ENCODE measurements at places on chromosomes 3 and 15.

DNA sequence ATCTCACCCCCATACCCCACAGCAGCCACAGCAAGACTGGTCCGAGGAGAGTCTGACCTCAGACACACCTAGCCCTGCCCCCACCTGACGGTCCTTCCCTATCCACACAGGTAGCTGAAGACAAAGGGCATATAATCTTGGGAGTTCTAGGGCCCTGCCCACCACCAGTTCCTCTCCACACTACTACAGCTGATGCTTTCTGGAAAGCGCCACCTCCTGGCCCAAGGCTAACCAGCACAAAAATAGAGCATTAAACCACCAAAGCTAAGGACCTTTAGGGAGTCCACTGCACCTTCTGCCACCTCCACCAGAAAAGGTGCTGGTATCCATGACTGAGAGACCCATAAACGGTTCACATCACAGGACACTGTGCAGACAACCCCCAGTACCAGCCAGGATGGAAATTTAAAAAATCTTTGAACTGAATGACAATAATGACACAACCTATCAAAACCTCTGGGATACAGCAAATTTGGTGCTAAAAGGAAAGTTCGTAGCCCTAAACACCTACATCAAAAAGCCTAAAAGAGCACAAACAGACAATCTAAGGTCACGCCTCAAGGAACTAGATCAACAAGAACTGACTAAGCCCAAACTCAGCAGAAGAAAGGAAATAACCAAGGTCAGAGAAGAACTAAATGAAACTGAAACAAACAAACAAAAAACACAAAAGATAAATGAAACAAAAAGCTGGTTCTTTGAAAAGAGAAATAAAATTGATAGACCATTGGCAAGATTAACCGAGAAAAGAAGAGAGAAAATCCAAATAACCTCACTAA lies 122.1 kb upstream of the TPRG1 start:
- DNase-seq: no peak

DNA sequence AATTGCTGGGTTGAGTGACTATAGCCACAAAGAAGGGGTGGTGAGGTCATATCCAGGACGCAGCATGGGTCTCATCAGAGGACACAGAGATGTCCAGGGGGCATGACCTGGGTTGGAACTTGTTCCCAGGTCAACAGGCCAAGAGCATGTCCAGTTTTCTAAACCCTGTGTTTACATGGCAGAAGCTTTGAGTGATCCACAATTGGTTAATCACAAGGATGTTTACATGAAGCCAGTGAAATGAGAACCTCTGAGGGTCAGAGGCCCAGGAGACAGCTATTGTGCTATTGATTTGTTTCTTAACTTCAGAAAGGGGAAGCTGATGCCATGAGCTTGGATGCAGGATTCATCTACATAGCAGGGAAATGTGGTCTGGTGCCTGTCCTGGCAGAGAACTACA lies 42.2 kb upstream of the TOPBP1 start:
- no peak for DNase-seq

GRCh38 chr15:28191832-28192231 lies 92.7 kb upstream of the OCA2 start:
- DNase-seq: no peak

GRCh38 chr15:85336880-85337279 lies 43.5 kb upstream of the AKAP13 start:
- no peak for DNase-seq

- DNase-seq: no peak
These were observed 104.9 kb upstream of the EOMES start for GRCh38 chr3:27827041-27827440.

GRCh38 chr3:148816981-148817525 lies 10.6 kb upstream of the CPB1 start:
- DNase-seq: no peak

GRCh38 chr3:12138044-12138443 lies 20.7 kb downstream of the TIMP4 start:
- DNase-seq: no peak

DNA sequence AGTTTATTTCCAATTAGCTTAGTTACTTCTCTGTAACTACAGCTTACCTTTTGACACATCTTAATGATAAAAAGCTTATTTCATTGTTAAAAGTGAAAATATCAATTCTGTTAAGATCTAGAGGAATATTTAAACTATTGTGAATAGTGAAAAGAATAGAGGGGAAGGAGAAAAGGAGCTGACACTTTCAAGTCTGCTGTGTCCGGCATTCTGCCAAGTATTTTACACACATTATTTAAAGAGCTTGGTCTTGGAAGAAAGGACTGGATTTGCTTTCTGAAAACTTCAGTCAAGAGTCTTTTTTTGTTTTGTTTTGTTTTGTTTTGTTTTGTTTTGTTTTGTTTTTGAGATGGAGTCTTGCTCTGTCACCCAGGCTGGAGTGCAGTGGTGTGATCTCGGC lies 34.8 kb downstream of the CCDC80 start:
- DNase-seq: no peak

GRCh38 chr3:163622384-163622783 lies 1455.9 kb downstream of the SI start:
- DNase-seq: no peak

DNA sequence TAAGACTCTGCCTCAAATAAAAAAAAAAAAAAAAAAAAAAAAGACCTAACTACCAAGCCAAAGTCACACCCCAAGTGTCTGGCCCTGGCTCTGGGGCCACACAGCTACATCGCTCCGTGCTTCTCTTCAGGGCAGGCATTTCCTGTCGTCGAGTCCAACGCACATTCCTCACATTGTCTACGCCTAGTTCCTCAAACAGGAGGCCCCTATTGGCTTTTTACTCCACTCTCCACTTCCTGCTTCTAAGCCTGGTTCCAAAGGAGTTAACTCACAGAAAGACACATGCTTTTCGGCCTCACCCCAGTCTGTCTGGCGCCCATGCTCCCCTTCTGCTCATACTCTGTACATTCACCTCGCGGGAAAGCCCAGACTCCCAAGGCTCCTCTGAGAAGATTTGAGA lies 28.8 kb downstream of the KNG1 start:
- no peak for DNase-seq

- no peak for DNase-seq
These were observed 75.0 kb downstream of the LRRC28 start for GRCh38 chr15:99326235-99326634.

DNA sequence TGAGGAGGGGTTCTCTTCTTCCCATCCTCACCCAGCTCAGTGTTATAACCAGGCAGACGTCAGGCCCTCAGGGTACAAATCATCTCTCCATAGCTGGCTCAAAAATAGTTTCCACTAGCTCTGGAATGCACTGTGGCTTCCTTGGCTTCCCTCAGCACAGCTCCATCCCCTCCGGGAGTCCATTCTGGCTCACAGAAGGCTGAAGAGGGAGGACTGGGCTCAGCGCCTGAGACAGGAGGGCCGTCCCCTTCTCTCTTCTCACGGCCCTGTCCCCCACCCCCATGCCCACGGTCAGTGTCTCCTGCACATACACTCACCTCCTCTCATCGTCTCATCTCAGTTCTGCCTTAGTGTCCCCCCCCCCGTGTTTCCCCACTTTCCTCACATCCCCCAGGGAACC lies 50.1 kb downstream of the UMPS start:
- peak; percentile 94 for DNase-seq

- no peak for DNase-seq
These were observed 33.1 kb upstream of the UBE2Q2 start for GRCh38 chr15:75809986-75810750.

- DNase-seq: no peak
These were observed 138.2 kb upstream of the ZNF385D start for GRCh38 chr3:21889166-21889565.

DNA sequence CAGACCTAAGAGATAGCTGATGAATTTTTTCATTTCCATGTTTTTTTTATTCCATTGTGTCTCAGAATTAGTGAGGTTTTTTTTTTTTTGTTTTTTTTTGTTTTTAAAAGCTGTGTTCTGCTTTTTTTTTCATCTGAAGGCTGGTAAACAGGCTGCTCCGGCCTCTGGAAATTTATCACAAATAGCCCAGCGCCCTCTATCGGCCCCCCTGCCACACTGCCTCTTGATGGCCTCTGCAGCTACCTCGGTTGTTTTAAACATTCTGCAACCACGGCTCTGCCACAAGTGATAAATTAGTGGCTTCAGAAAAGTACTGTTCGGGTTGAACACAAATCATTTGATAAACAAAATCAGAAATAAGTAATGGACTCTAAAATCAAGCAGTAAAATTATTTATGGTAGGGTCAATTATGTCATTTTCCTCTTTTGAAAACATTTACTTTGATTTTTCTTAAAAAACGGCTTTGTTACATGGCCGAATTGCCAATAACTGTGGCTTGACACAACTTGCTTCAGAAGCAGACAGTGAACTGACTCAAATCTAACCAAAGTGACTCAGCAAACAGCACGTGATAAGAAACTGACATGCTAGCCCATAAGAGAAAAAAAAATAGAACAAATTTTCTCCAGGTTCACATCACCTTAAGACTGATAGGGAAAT lies 87.8 kb downstream of the RSL24D1 start:
- DNase-seq: no peak

GRCh38 chr15:37616215-37616614 lies 318.2 kb upstream of the TMCO5A start:
- DNase-seq: no peak

GRCh38 chr15:100279446-100279845 lies 62.3 kb downstream of the ADAMTS17 start:
- peak; percentile 63 for DNase-seq

- no peak for DNase-seq
These were observed 255.6 kb downstream of the ZNF621 start for GRCh38 chr3:40780291-40780924.

DNA sequence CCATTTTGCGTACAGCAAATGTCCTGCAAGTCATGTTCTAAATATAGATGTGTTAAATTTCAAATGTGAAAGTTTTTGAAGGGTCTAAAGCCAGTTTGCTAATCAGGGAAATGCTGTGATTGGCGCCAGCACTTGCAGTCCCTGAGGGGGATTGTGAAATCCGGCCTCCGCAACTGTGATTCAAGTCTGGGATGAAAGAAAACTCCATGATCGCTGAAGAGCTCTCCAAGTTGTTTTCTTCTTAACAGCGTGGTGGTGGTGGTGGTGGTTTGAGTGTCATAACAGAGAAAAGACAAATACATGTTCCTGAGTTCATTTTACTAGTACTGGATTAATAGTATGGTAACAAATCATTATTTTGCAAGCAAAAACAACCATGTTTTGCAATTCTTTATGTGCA lies 51.8 kb downstream of the MITF start:
- no peak for DNase-seq

- DNase-seq: no peak
These were observed 156.1 kb upstream of the ANKRD28 start for GRCh38 chr3:15953841-15954240.

GRCh38 chr15:73264881-73265280 lies 103.9 kb downstream of the HCN4 start:
- DNase-seq: no peak

DNA sequence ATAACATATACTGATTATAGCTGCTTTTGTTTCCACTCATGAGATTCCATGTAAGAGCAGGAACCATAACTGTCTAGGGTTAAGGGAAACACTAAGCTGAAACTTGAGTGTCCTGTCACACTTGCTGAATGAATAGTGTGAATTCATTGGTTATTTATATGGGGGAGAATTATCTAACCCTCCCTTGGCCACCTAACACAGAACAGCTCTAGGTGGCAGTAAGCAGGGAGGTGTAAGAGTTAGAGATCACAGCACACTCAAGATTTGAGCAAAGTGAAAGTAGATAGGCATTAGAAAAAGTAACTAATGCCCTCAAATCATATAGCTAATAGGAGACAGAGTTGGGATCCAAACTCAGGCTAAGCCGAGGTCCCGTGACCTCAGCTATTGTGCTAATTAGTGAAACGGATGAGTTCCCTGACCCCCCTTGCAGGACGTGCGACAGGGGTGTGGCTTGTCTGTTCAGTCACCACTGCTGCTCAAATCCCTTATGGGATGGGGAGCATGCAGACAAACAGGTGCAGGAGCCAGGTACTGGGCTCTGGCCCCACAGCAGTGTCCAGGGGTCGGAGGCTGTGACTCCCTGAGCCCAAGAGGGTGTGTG lies 27.7 kb upstream of the ANO10 start:
- no peak for DNase-seq

- no peak for DNase-seq
These were observed 24.5 kb downstream of the ATP2B2 start for GRCh38 chr3:10480871-10481378.

GRCh38 chr3:111769992-111770352 lies 89.1 kb upstream of the PHLDB2 start:
- DNase-seq: no peak

DNA sequence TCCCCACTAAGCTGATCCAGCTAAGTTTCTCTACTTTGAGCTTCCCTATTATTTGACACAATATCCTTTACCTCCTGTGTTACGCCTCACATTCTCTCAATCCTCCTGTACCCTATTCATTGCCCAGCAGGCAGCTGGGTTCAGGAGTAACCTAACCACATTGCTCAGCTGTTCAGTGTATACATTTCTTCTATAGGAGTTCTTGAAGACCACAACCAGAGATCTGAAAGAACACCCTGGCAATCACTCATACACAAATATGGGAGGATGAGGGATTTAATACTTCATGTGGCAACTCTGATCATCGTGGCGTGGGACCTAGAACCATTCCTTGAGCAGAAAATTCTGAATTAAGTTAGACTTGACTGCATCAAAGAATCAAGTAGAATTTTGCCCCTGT lies 346.8 kb upstream of the ARPP21 start:
- DNase-seq: no peak

DNA sequence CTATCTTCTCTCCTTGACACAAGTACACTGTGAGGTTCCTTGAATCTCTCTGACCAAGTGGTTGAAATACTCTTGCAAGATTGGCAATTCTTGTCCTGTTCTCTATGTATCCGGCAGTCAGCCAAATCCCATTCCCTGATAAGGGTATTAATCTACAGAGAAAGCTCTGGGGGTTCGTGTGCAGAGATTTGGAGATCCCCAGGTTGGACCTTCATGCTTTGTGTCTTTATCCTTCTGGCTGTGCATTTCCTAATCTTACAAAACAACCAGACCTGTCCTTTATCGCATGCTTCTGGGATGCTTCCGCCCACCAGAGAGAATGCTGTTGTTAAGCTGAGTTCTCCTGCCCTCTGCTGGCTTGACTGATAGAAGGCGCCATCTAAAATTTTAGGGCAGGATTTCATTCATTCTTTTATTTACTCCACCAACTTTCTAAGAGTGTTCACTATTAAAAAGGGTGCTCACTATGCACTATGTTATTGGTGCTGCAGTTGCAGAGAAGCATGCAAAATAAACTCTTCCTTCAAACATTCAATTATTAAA lies 8.6 kb upstream of the SST start:
- no peak for DNase-seq

DNA sequence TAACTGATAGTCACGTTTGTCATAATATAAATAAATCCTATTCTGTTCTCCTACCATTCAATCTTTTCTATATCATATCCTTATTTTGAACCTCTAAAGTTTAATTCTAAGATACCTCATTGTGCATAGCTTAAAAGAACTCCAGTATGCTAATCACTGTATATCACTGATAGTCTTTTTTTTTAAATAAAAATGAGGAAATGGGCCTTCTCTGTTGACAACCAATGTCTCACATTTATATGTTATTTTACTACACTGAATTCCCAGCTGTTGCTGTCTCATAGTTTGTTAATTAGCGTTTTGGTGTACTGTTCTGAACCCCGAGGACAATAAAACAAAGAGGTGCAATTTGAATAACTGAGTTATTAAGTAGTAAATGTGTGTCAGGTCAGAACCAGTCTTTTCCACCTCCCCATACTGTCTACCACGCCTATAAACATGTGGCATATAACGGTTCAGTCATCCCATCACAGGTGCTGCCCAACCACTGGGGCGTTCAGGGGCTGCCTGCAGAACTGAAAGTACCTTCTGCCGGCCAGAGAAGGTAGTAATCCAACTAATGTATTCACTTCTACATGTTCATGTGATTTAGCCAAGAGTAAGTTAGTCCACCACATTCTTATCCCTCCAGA lies 14.9 kb downstream of the CBLB start:
- DNase-seq: no peak

All from osteocyte (in vitro differentiated cells).